C1 segment of cervical spinal cord (tissue), 14 donors: ENCODE measurements at places on chromosomes 13 and 19.

GRCh38 chr13:87810391-87810801, 139.2 kb downstream of the SLITRK5 start:
- DNase-seq, result no peak

- DNase-seq, result no peak
These were observed 333.9 kb downstream of the MYO16 start for GRCh38 chr13:108963276-108963810.

DNA sequence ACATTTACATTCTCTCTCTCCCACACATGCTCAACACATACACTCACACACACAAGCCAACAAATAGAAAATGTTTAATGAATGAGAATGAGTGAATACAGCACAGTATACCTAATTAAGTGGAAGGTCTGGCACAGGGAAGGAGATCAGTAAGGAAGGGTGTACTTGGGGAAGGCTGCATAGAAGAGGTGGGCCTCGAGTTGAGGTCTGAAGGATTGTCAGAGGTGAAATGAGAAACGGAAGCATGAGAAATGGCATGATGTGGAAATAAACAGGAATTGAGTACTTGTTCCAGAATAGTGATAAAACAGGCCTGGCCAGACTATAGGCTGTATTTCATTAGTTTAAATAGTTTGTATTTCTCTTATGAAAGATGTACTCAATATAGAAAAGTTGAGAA, 136.2 kb downstream of the FLT1 start:
- DNase-seq, result no peak

DNA sequence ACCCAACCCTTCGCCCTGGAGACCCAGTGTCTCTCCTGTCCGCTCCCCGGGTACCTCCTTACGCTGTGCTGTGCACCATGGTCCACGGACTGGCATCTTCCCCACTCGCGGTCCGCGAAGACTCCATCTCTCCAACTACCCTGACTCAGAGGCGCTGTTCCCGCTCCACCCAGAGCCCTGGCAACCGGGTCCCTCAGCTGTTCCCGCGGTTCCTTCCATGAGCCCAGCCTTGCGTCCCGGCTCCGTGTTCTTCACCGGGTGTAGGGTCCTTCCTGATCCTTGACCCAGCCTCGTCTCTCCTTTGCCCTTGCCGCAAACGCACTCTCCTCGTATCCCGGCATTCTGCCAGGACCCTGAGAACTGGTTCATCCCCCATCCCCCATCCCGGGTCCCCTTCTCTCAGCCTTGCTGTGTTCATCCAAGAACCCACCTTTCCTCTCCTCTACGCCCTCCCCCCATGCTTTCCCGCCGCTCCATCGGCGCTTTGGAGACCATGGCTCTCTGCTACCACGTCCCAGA, 664 bp downstream of the ICAM5 start:
- DNase-seq, result no peak

DNA sequence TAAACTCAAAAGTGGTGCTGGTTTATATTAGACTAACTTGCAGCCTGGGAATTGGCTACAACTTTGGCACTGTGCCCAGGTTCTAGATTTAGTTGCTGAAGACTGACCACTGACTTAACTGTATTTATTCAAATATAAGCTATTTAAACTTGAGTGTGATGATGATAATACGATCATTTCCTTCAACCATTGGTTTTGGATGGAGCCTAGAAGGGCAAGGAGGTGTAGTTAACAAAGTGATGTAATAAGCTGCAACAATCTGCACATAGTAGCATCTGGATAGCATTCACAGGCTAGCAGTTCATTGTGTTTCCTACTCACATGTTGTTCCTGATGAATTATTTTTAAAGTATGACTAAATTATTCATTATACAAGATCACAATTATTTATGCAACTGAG, 55.2 kb upstream of the DACH1 start:
- DNase-seq, result no peak

DNA sequence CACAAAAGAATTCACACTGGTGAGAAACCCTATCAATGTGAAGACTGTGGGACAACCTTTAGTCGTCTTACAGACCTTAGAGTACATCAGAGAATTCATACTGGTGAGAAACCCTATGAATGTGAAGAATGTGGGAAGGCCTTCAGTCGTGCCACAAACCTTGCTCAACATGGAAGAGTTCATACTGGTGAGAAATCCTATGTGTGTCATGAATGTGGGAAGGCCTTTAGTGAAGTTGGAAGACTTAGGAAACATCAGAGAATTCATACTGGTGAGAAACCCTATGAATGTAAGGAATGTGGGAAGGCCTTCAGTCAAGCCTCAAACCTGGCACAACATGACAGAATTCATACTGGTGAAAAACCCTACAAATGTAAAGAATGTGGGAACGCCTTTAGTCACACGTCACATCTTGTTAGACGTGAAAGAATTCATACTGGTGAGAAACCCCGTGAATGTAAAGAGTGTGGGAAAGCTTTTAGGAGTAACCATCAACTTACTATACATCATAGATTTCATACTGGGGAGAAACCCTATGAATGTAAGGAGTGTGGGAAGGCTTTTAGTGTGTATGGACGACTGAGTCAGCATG, 24.0 kb upstream of the ZNF573 start:
- no peak for DNase-seq

DNA sequence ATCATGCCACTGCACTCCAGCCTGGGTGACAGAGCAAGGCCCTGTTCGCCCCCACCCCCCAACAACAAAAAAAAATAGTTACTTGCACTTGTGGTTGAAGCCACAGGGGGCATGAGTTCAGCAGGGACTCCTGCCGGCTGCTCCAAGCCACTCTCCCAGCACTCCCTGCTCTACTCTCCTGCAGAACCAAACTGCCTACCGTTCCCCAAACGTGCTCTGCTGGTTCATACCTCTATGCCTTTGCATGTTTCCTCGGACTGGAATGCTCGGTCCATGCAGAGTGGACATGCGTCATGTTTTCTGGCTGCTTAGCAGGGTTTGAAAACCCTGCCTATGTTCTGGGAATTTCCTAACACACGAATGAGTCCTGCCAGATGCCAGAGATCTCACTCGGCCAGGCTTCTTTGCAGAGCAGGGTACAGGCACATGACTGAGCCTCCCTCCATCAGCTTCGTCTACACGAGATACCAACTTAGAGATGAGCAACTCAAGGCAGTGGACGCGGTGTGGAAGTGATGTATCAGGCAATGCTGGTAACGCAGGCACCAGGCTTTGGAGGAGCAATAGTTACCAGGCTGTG, 8.5 kb upstream of the SLC25A15 start:
- no peak for DNase-seq

DNA sequence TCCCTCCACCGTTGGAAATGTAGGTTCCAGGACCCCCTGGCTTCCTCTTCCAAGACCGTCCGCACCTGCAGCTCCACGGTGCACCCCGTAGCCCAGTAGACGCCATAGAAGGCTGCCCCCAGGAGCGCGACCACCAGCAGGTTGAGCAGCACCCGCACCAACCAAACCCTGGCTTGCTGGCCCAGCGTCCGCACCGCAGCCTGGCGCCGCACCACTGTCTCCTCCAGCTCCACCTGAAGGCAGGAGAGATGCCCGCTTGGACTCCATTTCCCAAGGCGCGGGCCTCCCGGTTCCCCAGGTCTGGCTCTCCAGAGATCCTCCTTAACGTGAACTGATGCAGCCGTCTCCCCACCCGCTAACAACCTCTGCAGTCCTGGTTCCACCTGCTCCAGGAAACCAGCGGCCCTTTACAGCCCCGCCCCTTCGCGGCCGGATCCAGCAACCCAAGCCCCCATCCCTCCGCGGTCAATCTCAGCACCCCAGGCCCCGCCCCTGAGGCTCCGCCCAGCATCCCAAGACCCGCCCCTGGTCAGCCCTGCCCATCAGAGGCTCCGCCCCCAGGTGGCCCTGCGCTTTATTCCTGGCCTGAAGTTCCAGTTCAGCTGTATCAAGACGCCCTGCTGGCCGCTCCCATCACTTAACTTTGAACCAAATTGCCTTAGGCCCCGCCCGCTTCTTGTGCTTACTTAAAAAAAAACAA, 5.0 kb upstream of the LENG1 start:
- DNase-seq, result no peak

DNA sequence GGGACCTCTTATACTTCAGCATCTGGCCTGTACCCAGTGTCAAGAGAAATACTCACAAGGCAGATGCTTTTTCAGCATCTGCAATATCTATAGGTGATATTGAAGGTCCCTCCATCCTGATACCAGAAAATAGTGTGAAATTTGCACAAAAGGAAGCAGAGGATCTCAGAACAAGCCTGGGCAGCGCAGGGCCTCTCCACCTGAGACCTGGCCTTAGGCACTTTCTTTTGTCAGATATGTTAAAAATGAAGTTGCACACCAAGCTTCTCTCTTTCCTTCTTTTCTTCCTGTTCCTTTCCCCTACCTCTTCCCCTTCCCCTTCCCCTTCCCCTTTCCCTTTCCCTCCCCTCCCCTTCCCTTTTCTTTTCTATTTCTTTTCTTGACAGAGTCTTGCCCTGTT, 62.2 kb downstream of the ARHGEF18 start:
- DNase-seq, result no peak

- no peak for DNase-seq
These were observed 7.8 kb upstream of the HIF3A start for GRCh38 chr19:46288896-46289588.

DNA sequence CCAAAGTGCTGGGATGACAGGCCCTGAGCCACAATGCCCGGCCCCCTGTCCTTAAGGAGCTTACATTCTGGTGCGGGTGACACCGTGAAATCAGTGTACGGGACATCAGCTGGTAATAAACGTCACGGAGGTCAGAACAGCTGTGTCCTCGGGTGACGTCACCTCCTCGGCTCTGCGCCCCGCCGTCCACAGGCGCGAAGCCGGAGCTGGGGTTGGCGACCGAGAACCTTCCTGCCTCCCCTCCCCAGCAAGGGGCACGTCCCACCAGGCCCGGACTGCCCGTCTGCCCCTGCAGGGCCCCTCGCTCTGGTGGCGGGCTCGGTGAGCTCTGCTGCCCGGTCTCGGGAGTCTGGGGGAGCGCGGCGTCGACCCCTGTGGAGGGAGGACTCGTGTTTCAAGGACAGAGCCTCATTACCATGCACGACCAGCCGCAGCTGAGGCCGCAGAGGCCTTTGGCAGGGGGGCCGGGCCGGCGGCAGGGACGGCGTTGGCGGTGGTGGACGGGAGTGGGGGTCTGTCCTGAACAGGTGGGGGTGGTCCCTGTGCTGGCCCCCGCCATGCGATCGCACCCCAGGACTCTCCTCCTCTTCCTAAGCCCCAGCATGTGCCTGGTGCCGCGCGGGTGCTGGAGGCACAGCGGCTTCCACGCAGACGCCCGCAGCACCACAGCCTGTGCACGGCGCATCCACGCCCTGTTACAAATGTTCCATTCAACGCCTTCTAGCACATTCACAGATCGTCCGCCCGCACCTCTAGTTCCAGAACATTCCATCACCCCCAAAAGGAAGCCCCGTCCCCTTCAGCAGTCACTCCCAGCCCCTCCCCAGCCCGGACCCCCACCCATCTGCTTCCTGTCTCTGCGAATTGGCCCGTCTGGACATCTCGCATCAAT, 5.4 kb downstream of the LINGO3 start:
- DNase-seq, result no peak

DNA sequence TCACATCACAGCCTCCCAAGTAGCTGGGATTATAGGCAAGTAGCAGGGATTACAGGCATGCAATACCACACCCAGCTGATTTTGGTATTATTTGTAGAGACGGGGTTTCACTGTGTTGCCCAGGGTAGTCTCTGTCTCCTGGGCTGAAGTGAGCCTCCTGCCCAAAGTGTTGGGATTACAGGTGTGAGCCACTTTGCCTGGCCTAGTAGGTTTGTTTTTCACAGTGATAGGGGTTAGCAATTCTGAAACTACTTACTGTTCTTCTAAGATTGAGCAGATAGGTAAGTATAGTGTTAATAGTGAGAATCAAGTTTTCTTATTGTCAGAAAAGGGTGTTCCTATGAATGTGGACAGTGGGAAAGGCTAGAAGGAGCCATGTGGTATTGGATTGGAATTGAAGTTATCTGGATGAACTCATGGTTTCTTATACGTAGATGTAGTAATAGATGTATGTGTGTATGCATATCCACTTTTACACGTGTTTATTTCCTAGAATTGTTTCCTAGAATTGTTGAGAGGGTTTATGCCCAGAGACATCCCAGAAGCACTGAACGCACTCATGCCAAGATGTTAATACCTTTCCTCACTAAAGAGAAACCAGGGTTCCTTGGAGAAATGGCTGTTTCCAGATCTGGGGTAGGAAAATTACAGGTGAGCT, 49.1 kb downstream of the SAE1 start:
- DNase-seq, result no peak

DNA sequence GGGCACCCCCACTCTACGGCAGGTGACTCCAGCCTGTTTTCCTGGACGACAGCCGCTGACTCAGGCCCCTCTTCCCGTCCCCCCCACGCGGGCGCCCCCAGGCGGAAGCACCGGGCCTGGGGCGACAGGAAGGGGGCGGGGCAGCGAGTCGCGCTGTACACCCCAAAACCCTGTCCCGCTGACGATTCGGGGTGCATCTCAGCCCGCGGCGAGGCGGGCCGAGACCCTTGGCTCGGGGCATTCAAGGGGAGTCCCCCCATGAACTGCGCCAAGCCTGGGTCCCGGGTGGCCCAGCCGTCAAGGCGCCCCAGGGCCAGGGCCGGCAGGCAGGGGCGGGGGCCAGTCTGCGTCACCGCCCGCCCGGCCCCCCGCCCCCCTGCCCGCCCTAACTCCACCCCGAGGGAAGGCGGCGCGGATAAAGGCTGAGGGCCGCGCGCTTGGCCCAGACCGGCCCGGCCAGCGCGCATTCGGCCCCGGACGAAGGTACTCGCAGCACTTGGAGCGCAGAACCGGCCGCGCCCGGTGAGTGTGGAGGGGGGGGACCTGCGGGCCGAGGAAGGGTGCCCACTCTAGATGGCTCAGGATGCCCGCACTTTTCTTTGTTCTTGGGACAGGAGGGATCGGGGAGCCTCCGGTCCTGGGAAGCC, at the start of gene MIDN:
Gene MIDN (plus strand): TSS at position 445 of the 647 bp plus-strand sequence. CDS start 1,714 bp downstream, outside the sequence.
- peak; percentile 85 for DNase-seq

DNA sequence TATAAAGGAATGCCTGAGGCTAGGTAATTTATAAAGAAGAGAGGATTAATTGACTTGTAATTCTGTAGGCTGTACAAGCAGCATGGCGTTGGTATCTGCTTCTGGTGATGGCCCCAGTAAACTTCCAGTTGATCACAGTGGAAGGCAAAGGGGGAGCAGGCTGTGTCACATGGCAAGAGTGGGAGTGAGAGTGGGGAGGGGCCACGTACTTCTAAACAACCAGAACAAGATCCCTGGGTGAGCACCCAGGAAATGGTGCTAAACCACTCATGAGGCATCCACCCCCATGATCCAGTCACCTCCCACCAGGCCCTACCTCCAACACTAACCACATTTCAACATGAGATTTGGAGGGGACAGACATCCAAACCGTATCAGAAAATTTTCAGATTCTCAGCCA, 3.0 kb upstream of the RNF113B start:
- DNase-seq, result no peak

GRCh38 chr19:47699360-47699917, 13.8 kb upstream of the EHD2 start:
- DNase-seq, result peak; percentile 4

DNA sequence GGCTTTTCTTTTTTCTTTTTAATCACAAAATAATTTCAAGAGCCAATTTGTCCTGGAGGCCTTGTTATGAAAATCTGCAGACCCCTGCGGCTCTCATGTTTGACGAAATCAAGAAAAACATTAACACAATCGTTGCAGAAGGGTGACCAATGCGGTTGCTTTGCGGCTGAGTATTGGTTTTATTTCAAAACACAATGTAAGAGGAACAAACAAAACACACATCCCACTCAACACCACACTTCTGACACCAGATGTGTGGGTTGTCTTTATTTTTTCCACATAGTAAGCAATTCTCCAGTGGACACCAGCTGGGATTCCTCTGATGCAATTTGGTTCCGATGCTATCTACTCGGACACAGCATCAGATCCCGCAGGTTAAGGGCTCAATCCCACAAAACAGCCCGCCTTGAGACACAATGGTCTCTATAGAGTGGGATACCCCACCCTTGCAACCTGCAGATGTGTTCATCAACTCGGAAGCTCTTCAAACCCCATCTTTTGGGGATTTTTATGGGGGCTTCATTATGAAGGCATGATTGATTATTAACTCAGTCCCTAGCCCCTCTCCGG, 21.9 kb upstream of the CCDC124 start:
- no peak for DNase-seq
